ENCODE measurements at places on chromosomes 6 and 20. TPM values are rescaled to one million over a fixed set of nuclear protein-coding genes. Genes with fewer than 3 reads are reported as not detected.

DNA sequence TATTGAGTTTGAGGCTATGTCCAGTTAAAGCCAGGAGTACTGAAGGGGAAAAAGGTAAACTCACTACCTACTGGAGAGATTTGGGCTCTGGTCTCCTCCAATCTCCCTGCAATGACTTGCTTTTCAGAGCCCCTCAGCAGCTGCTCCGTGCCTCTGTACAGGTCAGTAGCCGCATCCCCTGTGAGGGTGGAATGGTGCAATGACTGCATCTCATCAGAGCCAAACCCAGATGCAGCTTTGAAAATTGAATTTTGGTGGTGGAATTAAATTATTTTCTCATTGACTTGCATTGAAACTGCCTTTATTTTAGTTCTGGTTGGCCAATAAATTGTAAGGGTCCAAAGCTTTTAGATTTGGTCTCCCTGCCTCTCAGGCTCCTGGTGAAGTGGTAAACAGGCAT, 166.7 kb downstream of the DLL1 start:
- peak; percentile 5 for DNase-seq

DNA sequence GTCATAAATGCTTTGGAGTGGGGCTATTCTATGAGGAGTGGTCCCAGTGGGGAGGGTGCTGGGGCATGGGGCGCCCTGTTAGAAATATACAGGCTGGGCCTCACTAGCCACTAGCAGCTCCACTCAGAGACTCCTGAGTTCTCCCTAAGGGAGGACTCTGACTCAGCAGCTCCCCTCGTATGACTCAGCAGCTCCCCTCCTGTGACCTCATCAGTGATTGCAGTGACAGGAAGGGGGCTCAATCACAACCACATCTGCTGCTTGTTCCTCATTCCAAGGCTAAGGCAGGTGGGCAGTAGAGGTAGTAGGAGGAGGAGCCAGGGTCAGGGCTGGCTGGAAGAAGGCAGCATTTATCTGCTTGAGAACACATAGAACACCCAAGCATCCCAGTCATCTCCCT, 73.7 kb downstream of the PRND start:
- no peak for DNase-seq

DNA sequence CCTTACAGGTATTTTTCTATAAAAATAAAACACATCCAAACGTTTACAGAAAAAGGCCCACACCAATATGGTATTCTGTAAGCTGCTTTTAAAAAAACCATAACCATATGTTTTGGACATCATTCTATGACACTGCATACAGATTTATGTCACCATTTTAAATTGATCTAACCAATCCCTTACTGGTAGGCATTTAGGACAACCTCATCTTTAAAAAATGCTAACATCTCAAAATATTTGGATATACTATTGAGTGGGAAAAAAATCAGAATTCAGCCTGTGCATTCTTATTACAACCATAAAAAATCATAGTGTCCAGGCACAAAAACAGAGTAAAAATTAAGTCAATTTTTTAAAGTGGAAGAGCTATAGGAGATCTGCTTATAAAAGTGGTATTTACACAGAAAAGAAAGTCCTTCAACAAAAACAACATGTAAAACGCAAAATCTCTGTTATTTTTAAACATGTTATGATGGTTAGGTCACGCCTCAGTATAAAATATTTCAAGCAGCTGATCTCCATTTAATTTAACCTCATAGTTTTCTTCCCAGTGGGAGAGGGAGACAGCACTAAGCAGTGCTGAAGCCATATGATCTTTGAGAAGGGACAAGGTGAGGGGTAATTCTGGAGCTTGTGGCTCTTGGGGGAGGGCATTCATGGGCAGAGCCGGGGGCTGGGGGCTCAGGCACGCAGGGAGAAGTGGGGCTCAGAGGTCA, 21.2 kb downstream of the TRAM2 start:
- DNase-seq: no peak

DNA sequence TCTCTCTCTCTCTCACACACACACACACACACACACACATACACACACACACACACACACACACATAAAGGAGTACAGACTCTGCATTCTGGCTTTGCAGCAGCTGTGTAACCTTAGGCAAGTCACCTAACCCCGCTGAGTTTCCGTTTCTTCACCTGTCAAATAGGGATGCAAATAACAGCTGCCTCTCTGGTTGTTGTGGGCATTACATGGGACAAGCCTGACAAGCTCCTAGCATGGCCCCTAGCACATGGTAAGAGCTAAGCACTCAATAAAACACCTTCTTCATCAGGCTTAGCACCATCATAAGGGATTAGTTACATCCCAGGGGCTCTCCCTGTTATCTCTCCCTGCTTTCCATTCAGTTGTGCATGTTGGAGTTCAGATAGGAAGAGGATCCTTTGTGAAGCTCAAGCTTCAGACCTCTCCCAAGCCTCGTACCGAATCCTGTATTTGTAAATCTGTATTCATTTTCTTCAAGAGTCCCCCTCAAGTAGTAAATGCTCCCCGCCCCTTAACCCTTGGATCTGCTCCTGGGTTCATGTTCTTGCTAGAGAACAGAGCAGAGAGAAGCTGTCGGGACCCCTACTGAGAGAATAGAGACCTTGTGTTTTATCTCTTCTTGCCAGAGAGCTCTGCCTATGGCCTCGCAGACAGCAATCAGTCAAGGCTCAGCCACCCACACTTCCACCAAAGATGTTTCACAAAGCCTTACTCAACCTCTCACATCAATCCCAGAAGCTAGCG, 2.2 kb downstream of the SLC13A3 start:
- no peak for DNase-seq

The EDEM2 gene
- total RNA-seq: 38.3 TPM

The HMGA1 gene
- total RNA-seq: 769 TPM

The GNAS-AS1 gene
- total RNA-seq: 4.3 TPM

The PRR18 gene
- 0.93 TPM for total RNA-seq

The SEMG1 gene
- total RNA-seq: not detected

All from progenitor cell of endocrine pancreas (in vitro differentiated cells).